Activated T-cell treated with anti-CD3 and anti-CD28 coated beads for 48 hours (primary cell): ENCODE measurements at places on chromosomes 6 and 20.

- DNase-seq, result no peak
Measured at GRCh38 chr6:105550955-105551620, 148.2 kb upstream of the PREP start.

GRCh38 chr20:11117808-11118528, 444.2 kb upstream of the JAG1 start:
- no peak for DNase-seq

DNA sequence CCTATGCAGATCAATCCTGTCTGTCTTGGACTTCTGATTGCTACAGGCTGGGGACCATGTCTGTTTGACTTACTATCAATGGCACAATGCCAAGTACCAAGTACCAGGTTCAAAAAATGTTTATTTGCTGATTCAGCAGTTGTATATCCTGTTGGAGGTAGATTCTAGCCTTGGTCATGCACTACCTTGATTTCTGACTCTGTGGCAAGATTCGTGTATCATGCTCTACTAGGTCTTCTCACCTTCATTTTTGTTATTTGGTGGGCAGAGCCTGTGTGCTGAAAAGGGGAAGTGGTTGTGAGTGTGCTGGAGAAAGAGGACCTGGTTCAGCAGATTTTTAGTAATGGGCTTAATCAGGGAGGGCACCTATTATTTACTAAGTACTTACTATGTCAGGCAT, 192.4 kb upstream of the MYLIP start:
- no peak for DNase-seq

- peak; percentile 66 for DNase-seq
Measured at GRCh38 chr20:3172933-3173609, at the start of gene LZTS3. Gene LZTS3 (minus strand): TSS chr20:3173549. CDS start chr20:3167163, 6,386 bp downstream.

DNA sequence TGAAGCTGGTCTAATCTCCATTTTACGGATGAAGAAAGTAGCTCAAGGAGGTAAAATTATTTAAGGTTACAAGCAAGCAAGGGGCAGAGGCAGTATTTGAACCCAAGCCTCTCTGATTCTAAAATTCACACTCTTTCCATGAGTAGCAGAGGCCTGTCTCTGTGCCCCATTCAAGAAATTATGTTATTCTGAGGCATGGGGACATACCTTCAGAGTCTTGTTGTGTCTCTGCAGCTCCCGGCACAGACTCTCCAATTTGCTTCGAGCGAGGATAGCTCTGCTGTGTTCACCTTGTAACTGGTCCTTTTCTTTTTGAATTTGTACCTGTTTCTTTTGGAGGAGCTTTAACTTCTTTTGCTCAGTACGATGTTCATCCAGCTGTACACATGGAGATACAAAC, 21.5 kb downstream of the TXLNB start:
- no peak for DNase-seq

DNA sequence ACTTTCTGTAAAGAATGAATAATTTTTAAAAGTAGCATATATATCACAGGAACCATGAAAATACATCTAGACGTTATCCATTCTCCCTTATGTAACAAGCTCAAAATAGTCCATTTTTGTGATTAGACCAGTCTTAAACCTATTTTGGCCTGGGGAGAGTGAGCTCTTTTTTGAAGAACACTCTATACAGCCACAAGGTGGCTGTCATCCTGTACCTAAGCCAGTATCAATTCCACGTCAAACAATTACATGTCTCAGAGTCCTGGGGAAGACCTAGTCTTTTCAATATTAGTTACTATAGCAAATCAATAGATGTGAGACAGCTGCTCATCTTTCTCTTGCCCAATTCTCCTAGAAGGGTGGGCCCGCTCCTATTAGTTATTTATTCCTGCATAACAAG, 28.4 kb downstream of the FBXO5 start:
- no peak for DNase-seq

DNA sequence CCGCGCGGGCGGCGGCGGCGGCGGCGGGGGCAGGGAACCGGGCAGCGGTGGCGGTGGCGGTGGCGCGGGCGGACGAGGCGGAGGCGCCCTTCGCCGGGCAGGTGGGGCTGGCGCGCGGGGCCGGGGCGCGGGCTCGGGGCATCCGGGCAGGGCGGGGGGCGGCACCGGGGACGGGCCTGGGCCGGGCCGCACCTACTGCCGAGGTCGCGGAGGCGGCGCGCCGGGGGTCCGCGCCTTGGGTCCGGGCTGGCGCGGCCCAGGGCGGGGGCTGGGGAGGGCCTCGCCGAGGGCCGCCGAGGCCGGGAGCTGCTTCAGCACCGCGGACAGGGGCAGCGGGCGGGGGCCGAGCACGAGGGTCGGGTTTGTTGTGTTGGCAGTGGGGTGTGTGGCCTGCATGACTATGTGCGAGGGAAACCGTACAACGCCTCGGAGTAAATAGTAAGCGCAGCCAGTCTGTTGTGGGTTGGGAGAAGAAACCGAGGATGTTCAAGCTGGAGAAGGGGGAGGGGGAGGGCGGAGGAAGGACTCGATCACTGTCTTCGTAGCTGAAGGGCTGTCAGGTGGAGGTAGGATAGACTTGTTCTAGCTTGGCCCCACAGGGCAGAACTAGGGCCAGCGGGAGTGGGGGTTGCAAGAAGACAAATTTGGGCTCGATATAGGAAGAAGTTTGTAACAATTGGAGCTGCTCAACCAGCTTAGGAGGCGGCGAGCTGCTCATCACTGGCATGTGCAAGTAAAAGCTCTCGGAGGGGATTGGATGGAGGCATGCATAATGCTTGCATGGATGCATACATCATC, 593 bp downstream of the MMP24 start:
- peak; percentile 45 for DNase-seq

DNA sequence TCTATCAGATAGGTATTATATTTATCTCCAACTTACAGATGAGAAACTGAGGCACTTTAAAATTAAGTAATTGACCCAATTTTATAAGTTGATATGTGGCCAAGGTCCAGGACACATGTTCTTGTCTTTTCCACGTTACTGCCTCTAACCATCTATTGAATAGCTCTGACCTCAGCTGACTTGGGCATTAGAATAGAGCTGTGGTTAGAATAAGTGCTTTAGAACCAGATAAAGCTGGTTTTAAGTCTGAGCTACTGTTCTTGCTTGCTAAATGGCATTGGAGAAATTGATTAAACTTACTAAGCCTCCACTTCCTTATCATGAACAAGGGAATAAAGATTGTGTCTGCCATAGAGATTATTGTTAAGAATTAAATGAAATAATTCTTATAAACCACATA, 147.8 kb upstream of the DTNBP1 start:
- DNase-seq, result no peak

GRCh38 chr6:47352194-47352920, 42.7 kb upstream of the TNFRSF21 start:
- no peak for DNase-seq

- DNase-seq, result no peak
Measured at GRCh38 chr6:31086788-31087440, 25.5 kb downstream of the C6orf15 start.

- no peak for DNase-seq
Measured at GRCh38 chr6:20572940-20573339, 38.7 kb downstream of the CDKAL1 start.

DNA sequence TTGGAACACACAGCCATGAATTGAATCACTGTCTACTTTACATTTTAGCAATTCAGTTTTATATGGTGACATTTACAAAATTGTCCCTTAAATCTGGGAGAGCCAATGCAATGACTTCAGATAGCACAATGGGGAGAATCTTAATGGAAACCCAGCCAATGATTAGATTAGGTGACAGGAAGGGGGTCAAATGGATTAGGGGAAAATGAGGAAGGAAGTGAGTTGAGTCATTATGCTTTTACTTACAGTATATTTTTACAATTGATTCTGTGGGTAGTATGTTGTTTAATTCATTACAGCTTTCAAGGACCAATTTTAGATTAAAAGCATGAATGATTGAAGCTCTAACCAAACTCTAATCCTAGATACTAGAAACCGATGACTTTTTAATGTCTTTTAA, 229.8 kb downstream of the SOX4 start:
- DNase-seq, result no peak

- DNase-seq, result no peak
Measured at GRCh38 chr6:160279850-160280249, 21.2 kb upstream of the SLC22A2 start.

DNA sequence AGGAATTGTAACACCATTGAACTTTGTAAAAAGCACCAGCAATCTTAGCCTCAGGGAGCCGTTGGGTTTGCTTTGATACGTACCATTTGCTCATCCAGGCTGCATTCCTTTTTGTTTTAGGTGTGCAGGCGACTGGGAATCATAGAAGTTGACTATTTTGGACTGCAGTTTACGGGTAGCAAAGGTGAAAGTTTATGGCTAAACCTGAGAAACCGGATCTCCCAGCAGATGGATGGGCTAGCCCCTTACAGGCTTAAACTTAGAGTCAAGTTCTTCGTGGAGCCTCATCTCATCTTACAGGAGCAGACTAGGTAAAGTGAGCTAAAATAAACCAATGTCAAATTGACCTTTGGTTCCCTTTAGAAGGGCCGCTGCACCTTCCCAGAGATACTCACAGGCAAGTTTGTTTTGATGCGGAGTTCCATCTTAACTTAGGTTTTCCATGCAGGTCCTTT, 1.6 kb downstream of the MYLIP start:
- DNase-seq, result no peak
